ENCODE measurements at places on chromosomes 5 and 9.

DNA sequence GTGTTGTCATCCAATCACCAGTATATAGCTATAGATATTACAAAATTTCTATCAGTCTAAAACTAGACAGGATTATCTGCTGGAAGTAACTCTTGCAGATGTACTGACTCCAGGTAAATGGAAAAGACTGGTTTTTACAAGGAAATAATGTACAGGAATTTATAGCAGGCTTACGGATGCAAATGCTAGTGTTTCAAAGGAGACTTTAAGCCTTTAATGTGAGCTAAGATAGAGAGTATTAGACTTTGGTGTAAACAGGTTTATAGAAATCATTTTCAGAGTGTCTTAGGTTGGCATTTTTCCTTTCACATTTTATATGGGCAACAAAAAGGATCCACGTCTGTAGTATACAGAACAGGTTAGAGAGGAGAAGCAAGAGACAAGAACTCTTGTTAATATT is 16.1 kb downstream of the ZNF608 start:
- no peak for DNase-seq

GRCh38 chr5:74641735-74642542 is 1.4 kb upstream of the ENC1 start:
- no peak for DNase-seq

DNA sequence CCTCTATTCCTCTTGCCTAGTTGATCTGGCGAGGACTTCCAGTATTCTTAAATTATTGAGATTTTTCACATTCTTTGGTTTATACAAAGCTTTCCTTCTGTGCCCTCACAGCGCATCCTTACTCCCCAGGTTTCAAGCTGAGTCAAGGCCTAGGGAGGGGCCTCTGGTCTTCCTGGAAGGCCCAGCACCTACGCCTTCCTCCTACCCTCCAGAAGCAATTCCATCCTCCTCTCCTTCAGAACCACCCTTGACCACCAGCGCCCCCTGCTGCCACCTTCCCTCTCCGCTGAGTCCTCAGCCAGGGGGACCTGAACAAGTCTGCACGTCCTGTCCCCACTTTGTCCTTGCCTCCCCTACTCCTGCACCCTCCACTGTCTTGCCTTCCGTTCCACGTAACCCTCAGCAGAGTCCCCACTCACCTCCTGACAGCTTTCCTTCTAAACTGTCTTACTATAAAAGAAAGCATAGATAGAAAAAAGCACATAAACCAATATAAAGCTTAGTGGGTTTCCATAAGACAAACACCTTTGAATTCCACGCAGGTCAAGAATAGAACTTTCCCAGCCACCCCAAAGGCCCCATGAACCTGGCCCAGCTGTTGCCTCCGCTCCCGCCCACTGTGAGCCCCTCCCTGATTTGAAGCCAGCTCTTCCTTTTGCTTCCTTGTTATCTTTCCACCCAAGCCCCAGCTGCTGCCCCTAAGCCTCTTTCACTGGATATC is 63.0 kb upstream of the CTSL start:
- peak; percentile 18 for DNase-seq

DNA sequence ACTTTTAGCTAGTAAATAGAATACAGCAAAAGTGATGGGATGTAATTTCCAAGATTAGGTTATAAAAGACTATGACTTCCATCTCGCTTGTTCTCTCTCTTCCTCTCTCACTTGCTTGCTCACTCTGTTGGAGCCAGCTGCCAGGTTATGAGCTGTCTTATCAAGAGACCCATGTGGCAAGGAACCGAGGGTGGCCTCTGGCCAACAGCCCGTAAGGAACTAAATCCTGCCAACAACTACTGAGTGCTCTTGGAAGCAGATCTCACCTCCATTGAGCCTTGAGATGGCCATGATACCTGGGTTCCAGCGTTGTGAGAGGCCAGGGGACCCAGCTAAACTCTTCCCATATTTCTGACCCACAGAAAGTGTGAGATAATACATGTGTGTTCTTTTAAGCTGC is 636.1 kb downstream of the ACTL7B start:
- no peak for DNase-seq

DNA sequence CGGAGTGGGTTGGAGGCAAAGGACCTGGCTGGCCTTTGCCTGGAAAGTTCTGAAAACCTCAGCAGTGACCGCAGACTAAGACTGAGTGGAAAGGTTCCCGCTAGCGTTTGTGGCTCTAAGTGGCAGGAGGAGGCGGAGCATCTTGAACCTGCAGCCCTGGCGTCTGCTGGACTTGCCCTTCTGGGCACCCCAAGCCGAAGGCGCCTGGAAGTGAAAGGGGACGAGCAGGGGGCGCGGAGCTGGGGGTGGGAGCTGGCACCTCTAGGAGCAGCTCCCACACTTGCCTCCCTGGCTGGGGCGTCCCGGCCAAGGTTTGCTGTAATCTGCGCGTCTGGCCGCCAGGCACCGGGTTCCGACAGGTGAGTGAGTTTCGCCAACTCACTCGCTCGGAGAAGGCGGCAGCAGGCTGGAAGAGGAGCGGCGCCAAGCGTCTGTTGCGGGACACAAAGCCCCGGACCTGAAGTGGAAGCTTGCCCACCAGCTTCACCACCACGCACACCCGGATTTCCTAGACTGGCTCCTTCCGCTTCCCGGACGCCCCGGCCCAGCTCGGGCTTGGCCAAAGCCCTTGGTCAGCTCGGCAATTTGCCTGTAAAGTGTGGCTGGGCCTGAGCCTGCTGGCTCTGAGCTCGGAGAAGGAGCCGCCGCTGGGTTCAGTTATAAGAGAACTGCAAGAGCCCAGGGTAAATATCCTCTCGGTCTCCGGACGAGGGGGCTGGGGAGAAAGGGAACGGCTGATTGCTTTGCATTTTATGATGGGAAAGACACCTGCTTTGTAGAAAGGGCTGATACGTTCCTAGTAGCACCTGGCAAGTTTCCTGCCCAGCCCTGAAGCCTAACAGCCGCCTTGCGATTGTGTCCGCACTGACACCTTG is at the start of gene GNA14:
Gene GNA14, minus strand, starts transcription at position 89 of the 875 bp plus-strand sequence. CDS start 529 bp downstream, outside the sequence.
- no peak for DNase-seq

Data from activated CD4-positive, alpha-beta T cell treated with anti-CD3 and anti-CD28 coated beads, Interleukin-2, amount 50 U/mL, for 4 hours (primary cell).